ENCODE measurements at places on chromosomes 16 and 17.

DNA sequence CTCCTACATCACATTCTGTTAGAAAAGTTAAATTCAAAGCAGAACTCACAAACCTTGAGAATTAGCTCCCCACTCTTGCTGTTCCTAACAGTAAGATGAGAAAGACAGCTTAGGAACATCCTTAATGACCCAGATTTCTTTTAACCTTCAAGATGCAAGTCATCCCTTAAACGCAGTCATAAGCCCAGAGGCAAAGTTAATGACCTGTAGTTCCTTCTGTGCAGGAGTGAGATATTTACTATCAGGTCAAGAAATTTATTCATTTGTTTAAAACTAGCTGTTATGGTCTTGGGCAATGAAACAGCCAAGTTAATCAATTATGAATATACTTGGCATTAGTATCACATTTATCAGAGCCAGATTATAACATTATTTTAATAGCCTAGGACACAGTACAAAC, 37.1 kb downstream of the NXPH3 start:
- DNase-seq: no peak

DNA sequence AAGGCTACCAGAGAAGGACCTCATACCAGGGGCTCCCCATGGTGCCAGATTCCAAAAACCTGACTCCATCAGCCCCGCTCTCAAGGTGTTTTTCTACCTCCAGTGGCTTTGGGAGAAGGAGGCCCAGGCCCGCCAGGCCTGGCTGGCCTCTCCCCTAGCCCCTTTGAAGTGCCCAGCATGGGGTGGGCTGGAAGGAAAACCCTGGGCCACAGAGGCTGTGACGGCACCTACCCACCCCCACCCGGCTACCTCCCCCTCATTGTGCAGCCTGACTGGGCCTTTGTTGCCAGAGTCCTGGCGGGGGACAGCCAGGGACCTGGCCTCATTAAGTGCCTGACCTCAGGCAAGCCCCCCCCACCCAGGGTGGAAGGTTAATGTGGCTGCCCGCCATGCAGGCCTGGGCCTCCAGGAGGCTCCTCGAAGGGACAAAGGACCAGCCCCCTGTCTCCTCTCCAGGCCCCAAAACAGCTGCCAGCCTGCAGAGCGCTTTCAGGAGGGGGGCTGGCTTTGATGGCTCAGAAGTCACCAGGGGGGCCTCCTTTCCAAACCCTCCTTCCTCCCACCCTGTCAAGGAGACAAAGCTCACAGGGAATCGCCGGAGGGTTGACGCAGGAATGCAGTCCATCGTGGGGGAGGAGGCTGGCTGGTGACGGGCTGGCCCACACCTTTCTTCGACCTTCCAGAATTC, 159.4 kb downstream of the ZNF423 start:
- DNase-seq: no peak

- no peak for DNase-seq
Measured at GRCh38 chr16:89312194-89312593, 94.7 kb downstream of the ZNF778 start.

DNA sequence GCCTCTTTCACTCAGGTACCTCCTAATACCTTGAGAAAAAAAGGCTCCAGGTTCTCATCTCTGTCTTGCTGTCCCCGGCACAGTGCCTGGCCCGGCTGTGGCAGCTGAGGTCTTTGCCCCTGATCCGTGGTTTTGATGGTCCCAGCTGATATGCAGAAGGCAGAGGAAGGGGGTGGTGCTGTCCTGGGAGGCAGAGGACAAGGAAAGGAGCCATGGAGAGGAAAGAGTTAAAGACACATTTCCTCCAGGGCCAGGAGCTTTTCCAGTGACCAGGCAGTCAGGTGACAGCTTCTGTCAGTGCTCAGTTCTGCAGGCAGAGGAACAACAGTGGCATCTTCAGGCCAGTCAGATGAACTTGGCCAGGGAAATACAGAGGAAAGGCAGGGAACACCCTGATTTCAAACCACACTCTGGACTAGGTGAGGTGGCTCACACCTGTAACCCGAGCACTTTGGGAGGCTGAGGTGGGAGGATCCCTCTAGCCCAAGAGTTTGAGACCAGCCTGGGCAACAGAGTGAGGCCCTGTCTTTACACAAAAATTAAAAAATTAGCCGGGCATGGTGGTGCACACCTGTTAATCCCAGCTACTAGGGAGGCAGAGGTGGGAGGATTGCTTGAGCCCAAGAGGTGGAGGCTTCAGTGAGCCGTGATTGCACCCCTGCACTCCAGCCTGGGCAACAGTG, 3.3 kb upstream of the COG1 start:
- DNase-seq: no peak

DNA sequence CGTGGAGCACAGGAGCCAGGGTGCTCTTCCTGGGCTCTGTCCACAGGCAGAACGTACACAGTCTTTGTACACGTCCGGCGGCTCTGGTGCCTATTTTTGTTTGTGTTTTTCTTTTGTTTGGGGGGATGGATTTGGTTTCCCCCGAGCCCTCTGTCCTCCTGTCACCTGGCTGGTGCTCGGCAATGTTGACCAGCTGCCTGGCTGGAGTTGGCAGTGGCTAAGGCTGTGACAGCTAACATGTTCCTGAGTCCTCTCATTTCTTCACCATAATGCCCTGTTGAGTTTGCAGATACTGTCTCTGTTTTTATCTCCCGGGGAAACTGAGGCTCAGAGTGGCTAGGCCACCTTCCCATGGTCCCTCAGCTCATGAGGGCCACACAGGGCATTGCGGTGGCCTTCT, 25.7 kb downstream of the MAPT start:
- no peak for DNase-seq

DNA sequence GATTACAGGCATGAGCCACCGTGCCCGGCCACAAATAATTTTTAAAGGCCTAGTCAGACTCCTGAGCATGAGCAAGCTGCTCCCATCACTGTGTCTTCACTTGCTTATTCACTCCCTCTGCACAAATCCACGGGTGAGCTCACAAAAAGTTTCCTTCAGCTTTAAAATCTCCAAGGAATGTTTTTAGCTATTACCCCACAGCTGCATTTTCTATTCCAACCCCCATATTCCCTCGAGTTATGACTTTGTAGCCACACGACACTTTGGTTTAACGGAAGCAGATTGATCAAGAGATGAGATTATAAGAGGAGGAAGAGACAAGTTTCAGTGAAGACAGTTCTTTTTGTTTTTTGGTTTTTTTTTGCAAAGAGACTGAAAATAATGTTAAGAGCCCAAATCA, 49.1 kb upstream of the SLC25A19 start:
- no peak for DNase-seq

GRCh38 chr17:30346221-30346795, 12.5 kb upstream of the TMIGD1 start:
- no peak for DNase-seq

- no peak for DNase-seq
Measured at GRCh38 chr17:78958641-78959127, 21.0 kb downstream of the LGALS3BP start.

- no peak for DNase-seq
Measured at GRCh38 chr16:456891-457483, 31.5 kb downstream of the RAB11FIP3 start.

DNA sequence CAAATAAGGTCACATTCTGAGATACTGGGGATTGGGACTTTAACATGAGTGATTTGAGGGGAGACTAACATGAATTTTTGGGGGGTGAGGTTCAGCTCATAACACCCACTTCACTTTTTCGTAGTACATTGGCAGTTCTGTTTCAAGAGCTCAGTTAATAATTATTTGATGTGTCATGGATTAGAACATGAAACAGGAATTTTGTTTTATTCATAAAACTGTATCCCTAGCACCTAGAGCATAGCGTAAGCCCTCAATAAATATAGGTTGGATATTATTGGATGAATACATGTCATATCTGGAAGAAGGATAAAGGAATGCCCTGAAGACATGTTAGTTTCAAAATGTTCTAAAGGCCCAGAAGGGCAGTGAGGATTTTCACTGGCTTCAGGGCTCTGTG, 119.8 kb downstream of the PRKCA start:
- no peak for DNase-seq

DNA sequence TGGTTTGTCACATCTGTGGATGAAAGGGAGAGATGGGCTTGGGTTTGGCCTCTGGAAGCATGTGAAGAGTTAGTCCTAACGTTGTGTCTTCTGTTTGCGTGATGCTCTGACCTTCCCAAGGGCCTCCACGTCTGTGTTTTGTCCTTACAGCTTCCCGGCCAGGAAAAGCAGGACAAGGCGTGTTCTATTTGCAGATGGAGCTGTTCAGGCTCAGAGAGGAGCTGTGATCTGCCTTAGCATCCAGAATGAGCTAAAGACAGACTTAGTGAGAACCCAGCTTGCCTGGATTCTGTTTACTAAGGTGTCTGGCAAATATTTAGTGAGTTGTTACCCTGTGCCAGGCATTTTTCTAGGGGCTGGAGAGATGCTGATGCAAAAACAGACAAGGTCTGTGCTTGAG, 282.1 kb downstream of the CBLN1 start:
- DNase-seq: no peak

GRCh38 chr16:84220851-84221250, 19.0 kb downstream of the KCNG4 start:
- no peak for DNase-seq

DNA sequence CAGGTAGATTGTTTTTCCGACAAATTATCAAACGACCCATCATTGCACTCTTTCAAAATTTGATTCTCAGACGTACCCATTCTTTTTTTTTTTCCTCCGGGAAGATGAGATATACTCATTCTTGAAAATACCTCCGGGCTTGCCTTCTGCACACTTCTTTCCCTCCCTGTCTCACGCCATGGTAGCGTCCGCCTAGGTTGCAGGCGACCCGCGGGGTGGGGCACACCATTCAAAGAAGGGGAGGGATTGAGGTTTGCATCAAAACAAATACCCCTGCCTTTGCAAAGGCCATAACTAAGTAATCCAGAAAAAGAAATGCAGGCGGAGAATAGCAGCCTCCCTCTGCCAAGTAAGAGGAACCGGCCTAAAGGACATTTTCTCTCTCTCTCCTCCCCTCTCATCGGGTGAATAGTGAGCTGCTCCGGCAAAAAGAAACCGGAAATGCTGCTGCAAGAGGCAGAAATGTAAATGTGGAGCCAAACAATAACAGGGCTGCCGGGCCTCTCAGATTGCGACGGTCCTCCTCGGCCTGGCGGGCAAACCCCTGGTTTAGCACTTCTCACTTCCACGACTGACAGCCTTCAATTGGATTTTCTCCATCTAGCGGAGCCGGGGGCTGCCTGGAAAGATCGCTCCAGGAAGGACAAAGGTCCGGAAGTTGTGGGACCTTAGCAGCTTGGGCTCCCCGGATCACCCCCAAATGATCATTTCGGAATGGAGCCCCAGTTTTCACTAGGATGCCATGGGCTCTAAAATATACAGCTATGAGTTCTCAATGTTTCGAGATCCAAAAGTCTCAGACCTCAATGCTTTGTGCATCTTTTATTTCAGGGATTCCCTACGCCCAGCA, 843 bp downstream of the TP53 start:
- peak; percentile 58 for DNase-seq

GRCh38 chr16:66926171-66926947, 1.0 kb upstream of the RRAD start:
- DNase-seq: no peak

DNA sequence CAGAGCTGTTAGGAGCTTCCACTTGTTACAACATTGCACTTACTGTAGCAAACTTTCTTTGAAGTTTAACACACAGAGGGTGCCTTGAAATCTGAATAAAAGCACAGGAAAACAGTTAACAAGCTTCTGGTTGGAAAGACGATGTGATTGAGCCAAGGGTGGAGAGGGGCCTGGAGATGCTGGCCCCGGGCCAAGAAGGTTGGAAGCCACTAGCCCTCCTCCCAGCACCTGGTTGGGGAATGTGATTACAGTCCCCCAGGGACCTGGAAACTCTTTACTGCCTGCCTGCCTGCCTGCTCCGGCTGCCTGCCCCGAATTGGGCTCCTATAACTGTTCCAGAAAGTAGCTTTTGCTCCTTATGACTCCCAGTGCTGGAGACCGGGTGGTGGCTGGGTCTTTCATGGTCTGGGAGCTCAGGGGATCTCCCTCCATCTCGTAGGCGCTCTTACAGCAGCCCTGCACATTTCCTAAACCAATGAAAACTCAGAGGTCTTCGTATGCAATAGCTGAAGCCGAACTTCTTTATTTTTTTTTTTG, 48.0 kb upstream of the ZFHX3 start:
- no peak for DNase-seq

DNA sequence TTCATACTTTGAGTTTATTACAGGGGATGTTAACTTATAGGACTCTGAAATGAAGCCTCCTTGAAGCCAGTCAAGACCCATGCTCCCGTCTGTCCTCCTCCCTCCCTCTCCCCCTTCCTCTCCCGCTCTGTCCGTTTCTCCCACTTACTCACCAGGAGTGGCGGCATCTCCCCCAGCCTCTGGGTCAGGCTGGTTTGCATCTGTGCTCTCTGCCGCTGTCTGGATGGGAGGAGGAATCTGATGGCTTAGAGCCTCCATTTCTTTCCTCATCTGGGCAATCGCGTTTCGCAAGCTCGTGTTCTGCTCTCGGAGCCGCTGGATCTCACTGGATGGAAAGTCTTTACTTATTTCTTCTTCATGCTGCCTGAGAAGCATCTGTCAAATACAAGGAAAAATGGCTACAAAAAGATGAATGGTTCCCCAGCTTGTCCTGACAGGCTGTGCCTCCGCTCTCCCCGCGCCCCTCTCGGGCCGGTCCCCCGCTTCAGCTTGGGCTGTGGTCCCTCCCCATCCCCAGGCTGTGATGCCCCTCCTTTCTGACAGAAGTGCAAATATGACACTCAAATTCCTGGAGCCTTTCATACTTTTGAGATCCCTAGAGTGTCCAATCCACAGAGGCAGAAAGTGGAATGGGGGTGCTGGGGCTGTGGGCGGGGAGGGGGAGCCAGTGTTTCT, 40.0 kb downstream of the CCDC57 start:
- DNase-seq: no peak

DNA sequence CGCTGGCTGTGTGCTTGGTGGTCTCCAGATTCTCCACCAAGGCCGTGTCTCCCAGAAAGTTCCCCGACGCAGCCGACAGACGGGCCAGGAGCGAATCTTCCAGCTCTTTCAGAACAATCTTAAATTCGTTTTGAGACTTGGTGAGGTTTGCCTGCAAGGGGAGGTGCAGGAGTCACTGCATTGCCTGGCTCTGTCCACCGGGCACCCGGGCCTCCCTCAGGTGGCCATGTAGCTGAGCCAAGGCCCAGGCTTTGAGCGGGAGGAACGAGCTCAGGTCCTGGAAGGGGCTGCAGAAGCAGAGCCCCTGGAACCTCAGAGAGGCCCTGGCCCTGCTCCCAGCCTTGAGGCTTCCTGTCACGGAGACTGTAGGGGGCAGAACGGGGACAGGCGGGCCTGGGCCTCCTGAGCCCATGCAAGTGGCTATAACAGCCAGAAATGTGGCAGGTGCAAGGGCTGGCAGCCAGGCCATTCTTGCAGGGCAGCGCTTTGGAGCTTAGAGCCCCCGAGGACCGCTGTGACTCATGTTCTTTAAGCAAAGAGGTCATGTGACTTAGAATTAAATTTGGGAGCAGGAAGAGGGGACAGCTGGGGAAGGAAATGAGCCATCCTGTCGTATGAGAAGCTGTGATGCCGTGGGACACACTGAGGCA, 72.4 kb downstream of the PGS1 start:
- no peak for DNase-seq

DNA sequence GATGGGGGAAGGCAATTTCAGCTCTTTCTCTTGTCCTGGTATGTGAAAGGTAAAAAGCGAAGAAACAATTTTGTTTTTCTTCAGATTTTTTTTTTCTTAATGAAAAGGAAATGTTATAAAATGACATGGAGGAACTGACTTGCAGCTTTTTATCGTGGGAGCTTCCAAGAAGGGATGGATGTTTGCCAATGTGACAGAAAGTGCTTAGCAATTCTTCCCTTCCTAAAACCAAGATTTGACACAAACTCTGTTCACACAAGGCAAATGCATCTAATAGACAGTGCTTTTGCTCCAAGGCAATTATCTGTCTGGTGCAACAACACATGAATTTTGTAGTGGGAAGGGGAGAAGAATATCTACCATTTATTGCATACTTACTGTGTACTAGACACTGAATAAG, 988.5 kb downstream of the CDH11 start:
- DNase-seq: no peak
